ENCODE measurements at places on chromosomes 11 and 22. TPM values are rescaled to one million over a fixed set of nuclear protein-coding genes. Genes with fewer than 3 reads are reported as not detected.

ATP6V1E1 gene
- 75.5 TPM for total RNA-seq

MMP27 gene
- not detected for total RNA-seq

GRK3 gene
- 10.6 TPM for total RNA-seq

CHEK1 gene
- 3.2 TPM for total RNA-seq

A4GALT gene
- total RNA-seq: 7.5 TPM

DNA sequence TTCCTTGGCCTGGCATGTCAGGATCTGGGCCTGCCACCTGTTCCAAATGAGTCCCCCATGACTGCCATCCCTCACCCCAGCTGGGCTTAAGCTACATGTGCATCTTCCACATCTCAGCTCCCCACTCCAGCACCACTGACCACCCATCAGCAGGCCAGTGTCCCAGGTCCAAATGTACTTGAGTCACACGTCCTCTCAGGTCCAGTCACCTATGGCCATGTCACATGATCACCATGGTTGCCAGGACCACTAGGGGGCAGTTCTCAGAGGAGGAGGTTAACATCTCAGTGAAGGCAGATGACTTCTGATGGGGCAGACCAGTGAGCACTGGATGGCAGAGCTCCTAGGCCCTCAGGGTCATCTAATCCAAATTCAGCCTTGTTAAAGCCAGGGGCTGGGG, 41.9 kb upstream of the WNT11 start:
- no peak overlapping the region for H3K27ac ChIP-seq
- H3K4me1 ChIP-seq: no peaks in the 10 kb centered on the region
- no peak overlapping the region for H3K4me3 ChIP-seq
- no peaks in the 10 kb centered on the region for H3K36me3 ChIP-seq
- no peaks in the 10 kb centered on the region for H3K27me3 ChIP-seq

DNA sequence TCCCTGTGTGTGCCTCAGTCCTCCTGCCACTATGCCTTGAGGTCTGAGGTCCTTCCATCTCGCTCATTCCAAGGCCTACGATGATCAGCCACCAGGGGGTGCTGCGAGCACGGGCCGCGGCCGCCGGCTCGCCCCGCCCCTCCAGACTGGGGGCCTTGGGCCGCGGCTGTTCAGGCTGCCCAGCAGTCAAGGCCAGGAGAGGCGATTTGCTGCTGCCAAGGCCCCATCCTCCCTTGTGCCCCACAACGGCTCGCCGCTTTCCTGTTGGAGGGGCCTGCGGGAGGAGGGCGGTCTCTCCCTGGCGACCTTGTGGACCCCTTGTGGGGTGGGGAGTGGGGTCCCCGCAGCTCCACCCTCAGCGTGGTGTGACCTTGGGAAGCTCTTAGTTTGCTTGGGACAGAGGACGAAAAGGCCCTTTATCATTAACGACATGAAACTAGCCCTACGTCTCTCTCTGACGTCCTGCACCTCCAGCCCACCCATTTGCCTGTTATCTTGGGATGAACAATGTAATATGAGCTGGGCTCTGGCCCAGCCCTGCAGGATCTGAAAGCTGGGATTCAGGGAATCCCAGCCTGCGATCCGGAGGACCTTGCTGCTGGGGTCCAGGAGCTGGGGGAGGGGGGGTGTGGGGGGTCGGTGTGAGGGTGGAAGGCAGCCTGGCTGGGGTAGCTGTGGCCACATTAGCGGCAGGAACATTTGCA, 5.3 kb upstream of the GALR3 start:
- H3K4me1 ChIP-seq: peaks cover 3% of the 10 kb centered on the region
- peak overlapping the region; percentile 38 for H3K4me3 ChIP-seq
- no peaks in the 10 kb centered on the region for H3K27me3 ChIP-seq

GRCh38 chr11:1783725-1784529, 20.2 kb upstream of the CTSD start:
- no peak overlapping the region for H3K4me3 ChIP-seq
- no peaks in the 10 kb centered on the region for H3K36me3 ChIP-seq
- H3K27ac ChIP-seq: no peak overlapping the region
- no peaks in the 10 kb centered on the region for H3K4me1 ChIP-seq
- no peak for DNase-seq

Data from ovary (tissue), 10 donors.